ENCODE measurements at places on chromosomes 1 and 21.

DNA sequence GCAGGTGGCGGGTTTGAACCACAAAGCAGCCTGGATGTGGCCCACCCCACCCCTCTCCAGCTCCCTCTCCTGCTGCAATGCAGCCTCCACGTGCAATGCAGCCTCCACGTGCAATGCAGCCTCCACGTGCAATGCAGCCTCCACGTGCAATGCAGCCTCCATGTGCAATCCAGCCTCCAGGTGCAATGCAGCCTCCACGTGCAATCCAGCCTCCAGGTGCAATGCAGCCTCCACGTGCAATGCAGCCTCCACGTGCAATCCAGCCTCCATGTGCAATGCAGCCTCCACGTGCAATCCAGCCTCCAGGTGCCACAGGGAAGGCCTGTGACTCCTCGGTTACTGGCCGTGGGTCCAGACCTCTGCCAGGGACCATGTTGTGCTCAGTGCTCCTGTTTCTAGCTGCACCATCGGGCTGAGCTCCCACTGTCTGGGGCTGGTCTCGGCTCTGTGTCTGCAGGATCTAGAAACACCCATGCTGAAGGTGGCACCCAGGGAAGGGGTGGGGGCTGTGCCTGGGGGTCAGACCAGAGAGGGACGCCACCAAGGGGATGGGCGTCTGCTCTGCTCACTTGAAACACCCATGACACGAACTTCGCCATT is 11.9 kb upstream of the LRRC3 start:
- DNase-seq, result no peak

GRCh38 chr1:112522621-112523020 is 13.9 kb downstream of the WNT2B start:
- DNase-seq, result no peak

DNA sequence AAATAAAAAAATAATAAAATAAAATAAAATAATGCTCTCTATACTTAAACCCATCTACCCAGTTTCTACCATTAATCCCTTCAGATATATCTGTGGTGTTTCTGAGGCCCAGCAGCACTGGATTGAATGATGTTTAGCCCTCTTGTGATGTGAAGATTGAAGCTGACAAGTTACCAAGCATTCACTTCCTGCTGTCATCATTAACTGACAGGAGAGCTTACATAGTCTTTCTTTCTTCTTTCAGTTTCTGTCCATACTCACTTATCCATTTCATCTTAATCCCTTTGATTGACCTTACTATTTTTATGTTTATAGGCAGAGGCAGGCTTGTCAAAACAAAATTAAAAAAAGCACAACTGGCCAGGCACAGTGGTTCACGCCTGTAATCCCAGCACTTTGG is 38.8 kb upstream of the PGD start:
- DNase-seq, result no peak

DNA sequence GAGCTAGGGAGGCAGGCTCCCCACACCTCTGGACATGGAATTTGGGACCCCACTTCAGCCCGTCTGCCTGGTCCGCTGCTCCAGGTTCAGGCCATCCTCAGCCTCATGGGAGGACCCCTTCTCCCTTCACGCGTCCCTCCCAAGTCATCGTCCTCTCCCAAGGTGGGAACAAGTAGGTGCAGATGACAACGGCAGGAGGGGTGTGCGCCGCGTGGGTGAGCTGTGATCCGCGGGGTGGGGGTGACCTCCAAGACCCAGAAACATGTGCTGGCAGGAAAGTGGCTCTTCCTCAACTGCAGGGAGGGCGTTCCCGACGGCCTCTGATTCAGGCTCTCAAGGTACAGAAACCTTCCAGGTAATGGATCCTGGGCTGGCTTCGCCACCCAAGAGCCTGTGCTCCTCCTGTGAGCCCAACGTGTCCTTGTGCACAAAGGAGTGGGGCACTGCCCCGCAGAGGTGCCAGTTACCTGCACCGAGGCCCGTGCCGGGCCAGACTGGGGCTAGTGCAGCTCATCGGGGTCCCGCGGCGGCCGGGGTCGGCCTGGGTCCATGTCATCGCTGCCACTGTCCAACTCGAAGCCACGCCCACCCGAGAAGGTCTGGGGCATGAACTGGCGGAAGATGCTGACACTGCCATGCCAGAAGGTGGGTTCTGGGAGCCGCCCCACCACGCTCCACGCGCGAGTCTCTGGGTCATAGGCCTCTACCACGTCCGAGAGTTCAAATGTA is 9.6 kb downstream of the KLHL21 start:
- DNase-seq, result no peak

DNA sequence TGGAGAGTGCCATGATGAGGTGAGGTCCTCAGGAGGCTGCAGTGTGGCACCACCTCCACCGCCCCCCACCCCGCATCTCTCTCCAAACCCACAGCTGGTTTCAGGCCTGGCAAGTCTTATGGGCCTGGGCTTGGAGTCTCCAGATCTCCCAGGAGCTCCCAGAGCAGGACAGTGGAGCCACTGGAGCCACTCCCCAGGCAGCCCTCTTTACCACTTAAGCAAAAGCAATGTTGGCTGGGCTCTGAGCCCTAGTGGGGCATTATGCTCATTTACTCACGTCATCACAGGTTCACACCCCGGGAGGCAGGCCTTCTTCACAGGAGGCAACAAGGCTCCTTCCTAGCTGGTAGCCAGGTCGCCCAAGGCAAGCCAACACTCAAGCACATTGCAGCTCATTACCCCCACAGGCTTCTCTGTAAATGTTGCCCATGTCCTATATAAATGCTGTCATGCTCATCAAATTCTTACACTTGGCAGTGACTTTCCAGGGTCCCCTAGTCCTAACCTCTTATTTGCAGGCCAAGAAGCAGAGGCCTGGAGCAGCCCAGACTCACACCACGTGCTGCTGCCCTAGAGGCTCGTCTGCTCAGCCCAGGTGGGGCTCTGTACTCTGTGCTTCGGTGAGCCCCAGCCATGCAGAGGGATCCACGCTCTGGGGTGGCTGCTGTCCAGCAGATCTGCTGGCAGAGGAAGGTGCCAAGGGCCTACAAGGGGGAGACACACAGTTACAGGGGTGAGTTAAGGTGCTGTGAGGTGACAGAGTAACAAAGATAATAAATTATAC is 459.3 kb downstream of the MATN1 start:
- DNase-seq, result no peak

DNA sequence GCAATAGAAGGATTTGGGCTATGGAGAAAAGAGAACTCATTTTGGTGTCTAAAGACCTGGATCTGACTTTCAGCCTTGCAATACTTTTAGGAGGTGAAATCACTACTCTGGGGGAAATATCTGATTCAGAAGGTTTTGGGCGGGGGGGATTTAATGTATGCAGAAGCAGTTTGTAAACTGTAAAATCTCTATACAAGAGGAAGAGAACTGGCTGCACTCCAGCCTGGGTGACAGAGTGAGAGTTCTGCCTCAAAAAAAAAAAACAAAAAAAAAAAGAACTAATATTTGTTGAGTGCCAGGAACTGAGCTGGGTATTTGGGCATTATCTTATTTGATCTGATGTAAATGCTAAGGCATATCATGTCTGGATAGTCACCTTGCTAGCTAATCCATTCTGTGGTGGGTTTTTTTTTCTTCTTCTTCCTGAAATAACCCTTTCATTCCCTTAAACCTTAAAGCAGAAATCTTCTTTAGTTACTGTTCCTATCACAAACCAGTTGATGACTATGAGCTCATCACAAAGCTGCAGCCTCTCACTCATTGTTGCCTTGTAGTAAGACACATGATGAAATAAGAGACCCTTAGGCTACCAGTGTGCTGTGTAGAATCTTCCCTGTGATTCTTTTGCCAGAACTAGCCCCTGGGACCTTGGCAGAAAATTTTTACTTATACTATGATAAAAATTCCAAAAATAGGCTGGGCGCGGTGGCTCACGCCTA is 35.6 kb upstream of the SLC16A1 start:
- no peak for DNase-seq
